ENCODE measurements at places on chromosomes 1 and 21. TPM values are rescaled to one million over a fixed set of nuclear protein-coding genes. Genes with fewer than 3 reads are reported as not detected.

PLPPR4 gene
- 10.3 TPM for total RNA-seq

LRRC38 gene
- not detected for total RNA-seq

CGN gene
- 1.2 TPM for total RNA-seq

GRCh38 chr21:32687643-32688345 is 40.0 kb downstream of the SYNJ1 start:
- no peak for DNase-seq

- DNase-seq, result no peak
These were observed 158.7 kb downstream of the PEX14 start for GRCh38 chr1:10633416-10633815.
